Smooth muscle cell of trachea (primary cell): ENCODE measurements at places on chromosomes 6 and 20. TPM values are rescaled to one million over a fixed set of nuclear protein-coding genes. Genes with fewer than 3 reads are reported as not detected.

The SLC35D3 gene
- total RNA-seq = not detected in 2 replicates

The PNPLA1 gene
- not detected in 2 replicates for total RNA-seq

The CDK5RAP1 gene
- 18.9 and 23.7 TPM in 2 replicates for total RNA-seq

The OR2H2 gene
- total RNA-seq = not detected in 2 replicates

The LTB gene
- not detected in 2 replicates for total RNA-seq

The SASH1 gene
- 99.2 and 106 TPM in 2 replicates for total RNA-seq

The SLC44A4 gene
- total RNA-seq = 0.17 TPM in 1 of 2 replicates, not detected in the other

The GJA1 gene
- total RNA-seq = 120 and 124 TPM in 2 replicates

The DEFB124 gene
- total RNA-seq = not detected in 2 replicates

The SPATS1 gene
- not detected in 2 replicates for total RNA-seq

The SAMD5 gene
- 0.99 and 2.6 TPM in 2 replicates for total RNA-seq

The CLIC5 gene
- total RNA-seq = not detected in 2 replicates

The AIF1 gene
- not detected in 2 replicates for total RNA-seq

The KCNK16 gene
- not detected in 2 replicates for total RNA-seq

The CST5 gene
- not detected in 2 replicates for total RNA-seq

The TCP11 gene
- total RNA-seq = 0.15 TPM in 1 of 2 replicates, not detected in the other

The DPPA5 gene
- not detected in 2 replicates for total RNA-seq

The HAO1 gene
- not detected in 2 replicates for total RNA-seq

The SLPI gene
- total RNA-seq = 0.33 TPM in 1 of 2 replicates, not detected in the other

The TTLL9 gene
- total RNA-seq = 0.17 TPM in 1 of 2 replicates, not detected in the other

The FOXQ1 gene
- total RNA-seq = 6.5 and 6.9 TPM in 2 replicates
